ENCODE measurements at places on chromosomes 11 and 22.

DNA sequence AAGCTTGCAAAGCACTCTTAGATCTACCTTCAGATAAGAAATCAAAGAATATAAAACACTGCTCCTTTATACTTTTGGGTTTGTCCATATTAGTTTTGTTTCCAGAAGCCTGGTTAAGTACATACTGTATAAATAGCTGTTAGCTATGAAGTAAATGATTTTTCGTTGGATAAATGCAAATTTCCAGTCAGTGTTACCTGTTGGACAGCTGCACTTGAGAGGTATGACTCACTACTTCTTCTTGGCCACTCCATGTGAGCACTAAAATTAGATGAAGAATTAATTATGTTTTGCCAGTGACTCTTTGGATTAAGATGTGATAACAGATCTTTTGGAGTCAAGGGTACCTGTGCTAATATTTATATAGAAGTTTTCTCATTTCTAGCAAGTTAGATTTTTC lies 9.5 kb upstream of the TSG101 start:
- DNase-seq: no peak

DNA sequence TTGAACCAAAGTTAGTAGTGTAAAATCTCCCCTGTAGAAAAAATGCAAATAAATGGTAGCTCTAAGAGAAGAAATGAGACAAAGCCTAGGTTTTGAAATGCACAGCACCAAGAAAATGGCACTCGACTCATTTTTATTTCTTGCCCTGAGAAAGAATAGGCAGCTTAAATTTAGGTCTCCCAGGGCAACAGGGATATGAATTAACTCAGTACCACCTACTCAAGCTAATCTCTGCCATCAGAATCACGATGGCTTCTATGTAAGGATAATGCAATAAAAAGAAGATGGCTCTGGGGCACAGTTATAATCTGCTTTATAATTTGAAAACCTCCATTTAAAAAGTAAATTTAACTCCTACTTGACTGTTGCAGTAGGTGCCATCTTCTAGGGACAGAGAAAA lies 1784.3 kb downstream of the LRRC4C start:
- no peak for DNase-seq

- DNase-seq: no peak
These were observed 10.9 kb upstream of the MRPL23 start for GRCh38 chr11:1936072-1936780.

- no peak for DNase-seq
These were observed 125.6 kb downstream of the DSCAML1 start for GRCh38 chr11:117671370-117671769.

DNA sequence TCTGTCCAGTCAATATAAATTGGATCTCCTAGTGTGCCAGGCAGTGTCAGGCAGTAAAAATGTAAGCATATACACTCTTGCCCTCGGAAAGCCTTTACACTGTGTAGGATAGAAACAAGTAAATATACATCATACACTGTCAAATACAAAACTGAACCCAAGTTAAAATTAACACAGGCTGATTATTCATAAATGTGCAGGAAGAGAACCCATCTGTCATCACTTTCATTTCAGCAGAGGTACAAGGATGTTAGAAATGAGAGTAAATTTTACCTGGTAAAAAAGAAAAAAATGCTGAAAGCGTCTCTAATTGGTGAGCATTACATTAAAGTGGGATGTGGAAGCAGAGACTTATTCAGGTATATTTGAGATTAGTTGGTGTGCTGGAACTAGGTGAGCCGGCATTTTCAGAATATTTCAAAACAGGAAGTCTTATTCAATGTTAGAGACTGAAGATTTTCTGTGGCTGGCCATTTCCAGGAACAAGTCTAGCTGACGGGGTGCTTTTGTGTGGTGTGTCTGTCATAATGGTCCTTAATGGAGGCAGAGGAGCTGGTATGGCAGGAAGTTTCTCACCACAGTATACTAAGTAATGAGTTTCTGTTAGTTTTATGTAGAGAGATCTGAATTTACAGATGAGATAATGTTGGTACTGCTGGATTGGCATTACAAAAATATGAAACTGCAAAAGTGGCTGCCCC lies 192.6 kb downstream of the CASP12 start:
- DNase-seq: peak; percentile 43

DNA sequence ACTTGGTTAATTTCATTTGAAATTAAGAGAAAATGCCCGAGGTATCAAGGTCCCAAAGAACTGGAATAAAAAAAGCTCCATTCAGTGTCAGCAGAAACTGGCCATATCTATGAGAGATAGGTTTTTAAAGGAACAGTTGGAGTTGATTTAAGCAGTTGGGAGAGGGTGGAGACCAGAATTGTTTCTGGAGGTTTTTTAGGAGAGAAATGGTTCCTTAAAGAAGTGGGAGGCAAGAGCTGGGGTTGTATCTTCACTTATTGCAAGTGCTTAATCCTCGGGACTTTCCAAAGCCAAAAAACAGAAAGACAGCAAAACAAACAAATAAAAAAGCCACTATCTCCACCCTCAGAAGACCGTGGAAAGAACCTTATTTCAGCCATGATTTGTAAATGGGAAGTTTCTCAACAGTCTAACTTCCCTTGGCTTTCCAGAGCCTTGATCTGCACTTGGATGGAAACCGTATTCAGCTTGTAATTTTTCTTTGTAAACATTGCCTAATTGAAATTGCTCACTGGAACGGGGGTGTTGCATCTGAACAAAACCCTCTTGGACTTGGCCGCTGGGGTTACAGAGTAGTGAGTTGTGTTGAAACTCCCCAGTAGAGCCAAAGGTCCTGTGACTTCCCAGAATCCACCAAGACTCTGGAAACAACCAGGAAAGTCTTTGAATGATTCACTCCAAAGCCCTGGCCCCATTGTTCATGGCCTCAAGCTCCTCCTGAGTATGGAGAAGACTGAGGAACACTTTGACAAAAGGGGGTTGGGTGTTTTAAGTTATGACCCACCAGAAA lies 115.6 kb downstream of the SLC1A2 start:
- no peak for DNase-seq

DNA sequence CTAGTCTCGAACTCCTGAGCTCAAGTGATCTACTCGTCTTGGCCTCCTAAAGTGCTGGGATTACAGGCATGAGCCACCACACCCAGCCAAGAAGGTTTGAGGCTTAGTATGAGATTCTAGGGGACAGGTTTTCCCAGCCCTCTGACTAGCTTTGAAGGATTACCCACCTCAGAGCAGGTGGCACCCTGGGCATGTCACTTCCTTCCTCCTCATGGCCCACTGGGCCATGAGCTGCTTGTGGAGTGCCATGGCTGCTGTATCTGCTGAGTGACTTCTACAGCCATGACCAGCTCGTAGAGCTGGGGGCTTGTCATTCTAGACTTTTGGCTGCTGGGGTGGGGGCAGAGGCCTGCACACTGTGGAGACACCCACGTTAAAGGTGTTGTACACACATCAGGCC lies 25.1 kb downstream of the TOM1 start:
- DNase-seq: no peak

DNA sequence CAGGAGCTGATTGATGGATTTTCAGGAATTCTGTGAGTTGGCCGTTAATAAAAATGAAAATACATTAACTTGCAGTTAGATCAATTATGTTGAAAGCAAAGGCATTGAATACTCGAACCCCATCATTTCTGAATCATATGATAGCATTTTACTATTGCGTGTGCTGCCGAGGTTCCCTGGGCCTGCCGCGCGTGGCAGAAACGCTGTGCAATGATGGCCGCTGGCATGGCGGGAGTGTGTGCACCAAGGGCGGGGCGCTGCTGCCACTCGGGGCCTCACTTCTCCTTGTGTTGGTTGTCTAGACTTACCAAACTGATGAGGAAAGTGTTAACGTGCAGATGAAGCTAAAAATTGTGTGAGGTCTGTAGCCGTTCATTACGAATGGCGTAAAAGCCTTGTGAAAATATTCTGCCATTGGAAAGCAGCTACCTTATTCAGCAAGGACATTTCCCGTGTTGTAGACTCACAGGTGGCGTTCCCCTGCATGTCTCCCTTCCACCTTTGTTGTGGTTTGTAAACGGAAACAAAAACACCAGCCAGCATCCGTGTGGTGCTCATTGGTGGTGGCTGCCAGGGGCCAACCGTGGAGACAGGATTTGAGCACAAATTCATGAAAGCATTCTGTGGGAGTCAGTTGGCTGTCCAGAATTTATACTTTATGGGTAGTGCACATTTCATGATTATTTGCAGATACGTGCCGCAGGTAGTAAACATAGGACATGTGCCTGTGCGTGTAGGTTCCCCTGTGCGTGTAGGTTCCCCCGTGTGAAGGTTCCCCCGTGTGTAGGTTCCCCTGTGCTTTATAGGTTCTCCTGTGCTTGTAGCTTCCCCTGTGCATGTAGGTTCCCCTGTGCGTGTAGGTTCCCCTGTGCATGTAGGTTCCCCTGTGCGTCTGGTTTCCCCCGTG lies 5.9 kb upstream of the GRAMD4 start:
- peak; percentile 60 for DNase-seq

GRCh38 chr11:28835317-28835716 lies 727.1 kb downstream of the METTL15 start:
- no peak for DNase-seq

- no peak for DNase-seq
These were observed 9.7 kb upstream of the HEPHL1 start for GRCh38 chr11:94011478-94011877.

All from T-helper 9 cell (primary cell).